ENCODE measurements at places on chromosomes 1 and 21.

DNA sequence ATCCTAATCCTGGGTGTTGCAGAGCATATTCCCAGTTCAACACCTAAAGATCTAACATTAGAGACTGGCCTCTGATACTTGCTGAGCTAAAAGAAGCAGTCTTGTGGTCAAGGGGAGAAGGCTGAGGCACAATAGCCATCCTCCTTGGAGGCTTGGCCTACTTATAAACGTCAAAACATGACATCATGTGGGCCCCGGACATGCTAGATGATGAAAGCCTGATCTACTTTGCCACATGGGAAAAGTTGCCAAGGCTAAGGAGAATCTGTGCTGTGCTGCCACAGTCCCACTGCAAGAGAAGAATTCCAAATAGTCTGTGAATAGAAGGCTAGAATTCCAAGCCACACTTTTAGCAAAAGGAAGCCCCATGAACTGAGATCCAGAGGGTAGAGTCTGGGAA is 43.9 kb upstream of the SAMD13 start:
- DNase-seq = no peak

DNA sequence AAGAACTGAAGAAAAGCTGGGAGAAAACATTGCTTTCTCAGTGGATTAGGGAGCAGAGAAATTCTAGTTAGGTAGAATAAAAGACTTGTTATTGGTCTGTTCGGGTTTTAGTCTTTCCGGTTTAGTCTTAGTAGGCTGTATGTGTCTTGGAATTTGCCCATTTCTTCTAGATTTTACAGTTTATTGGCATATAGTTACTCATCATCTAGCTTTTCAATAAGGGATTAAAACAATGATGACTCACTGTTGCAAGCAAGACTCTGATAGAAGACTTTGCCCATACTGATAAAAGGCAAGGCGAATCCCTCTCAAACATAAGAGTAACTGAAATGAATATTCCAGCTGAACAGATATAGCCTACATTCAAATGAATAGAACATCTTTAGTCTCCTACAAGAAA is 62.3 kb downstream of the GPR137B start:
- no peak for DNase-seq

- no peak for DNase-seq
Observed at GRCh38 chr1:40232444-40232843, 15.3 kb upstream of the TMCO2 start.

GRCh38 chr21:42145569-42146272 is 73.2 kb upstream of the ABCG1 start:
- DNase-seq = peak; percentile 43

- DNase-seq = peak; percentile 42
Observed at GRCh38 chr1:29176576-29176975, 5.1 kb downstream of the SRSF4 start.

DNA sequence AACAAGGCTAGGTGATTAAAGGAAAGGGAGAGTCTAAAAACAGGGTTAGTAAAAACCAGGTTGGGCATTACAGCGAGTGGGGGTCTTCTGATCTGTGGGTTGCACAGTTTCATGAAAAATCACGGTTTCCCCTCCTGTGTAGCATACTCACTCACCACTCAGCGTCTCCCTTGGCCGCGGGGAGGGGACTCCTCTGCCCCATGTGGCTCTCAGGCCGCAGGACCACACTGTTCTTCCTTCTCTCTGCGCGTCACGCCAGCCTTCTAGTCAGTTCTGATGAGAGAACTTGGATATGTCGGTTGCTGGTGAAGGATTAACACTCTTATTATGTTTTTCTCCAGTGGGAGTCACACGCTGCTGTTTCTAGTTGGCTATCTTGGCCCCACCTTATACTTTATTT is 254.6 kb upstream of the LRRC7 start:
- no peak for DNase-seq
